ENCODE measurements at places on chromosomes 7 and 10.

DNA sequence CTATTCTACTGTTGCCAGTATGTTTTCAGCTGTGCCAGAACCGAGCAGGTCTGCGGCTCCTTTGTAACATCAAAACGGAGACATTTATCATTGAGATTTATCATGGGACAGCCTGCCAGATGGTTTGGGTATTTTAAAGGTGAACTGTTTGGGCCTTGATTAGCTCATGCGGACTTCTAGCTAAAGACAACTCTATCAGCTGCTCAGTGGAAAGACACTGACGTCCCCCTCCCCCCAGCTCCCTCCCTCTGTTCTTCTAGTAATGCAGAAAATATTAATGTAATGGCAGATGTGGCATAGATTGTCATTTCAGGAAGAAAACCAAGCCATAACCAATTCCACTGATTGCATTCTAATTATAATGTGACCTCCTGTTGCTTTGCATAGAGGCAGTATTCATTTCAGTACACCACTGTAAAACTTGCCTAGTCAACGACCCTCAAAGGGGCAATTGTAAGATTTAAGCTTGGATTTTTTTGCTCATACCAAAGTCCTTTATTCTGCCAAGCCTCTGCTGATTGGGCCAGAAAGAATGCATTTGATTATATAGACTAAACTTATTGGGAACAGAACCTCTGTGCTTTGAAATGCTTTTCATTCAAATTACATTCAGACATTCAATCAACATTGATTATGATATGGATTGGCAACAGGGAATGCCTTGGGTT, 966.8 kb downstream of the LRMDA start:
- no peak for DNase-seq

- peak; percentile 90 for DNase-seq
These were observed 10.2 kb upstream of the IL2RA start for GRCh38 chr10:6072215-6072934.

GRCh38 chr10:89001024-89001728, 10.6 kb downstream of the FAS start:
- DNase-seq = peak; percentile 80

- no peak for DNase-seq
These were observed 100.4 kb downstream of the SGMS1 start for GRCh38 chr10:50523357-50523756.

- DNase-seq = no peak
These were observed 138.1 kb downstream of the NOC3L start for GRCh38 chr10:94224656-94225055.

DNA sequence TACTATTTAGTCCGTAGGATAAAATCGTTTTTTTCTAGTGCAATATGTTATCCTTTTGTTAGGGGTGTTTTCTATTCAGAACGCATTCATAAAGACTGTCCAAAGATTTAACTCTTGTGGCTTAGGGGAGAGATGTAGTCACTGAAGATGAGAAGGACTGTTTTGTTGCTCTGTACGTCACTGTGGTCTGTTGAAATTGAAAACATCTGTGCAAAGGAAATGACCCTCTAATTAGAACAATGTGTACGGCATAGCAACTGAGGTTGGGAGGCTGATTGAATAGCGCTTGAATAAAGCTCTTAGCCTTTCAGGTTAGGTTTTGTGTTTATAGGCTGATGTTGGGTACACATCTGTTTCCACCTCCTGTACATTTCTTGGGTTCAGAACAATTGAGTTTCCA, 453.4 kb upstream of the AKR1E2 start:
- no peak for DNase-seq

- DNase-seq = no peak
These were observed 32.2 kb upstream of the COL13A1 start for GRCh38 chr10:69769395-69769992.

- DNase-seq = no peak
These were observed 37.8 kb upstream of the DIP2C start for GRCh38 chr10:727162-727790.

- no peak for DNase-seq
These were observed 58.6 kb downstream of the PNLIPRP2 start for GRCh38 chr10:116679351-116679750.

DNA sequence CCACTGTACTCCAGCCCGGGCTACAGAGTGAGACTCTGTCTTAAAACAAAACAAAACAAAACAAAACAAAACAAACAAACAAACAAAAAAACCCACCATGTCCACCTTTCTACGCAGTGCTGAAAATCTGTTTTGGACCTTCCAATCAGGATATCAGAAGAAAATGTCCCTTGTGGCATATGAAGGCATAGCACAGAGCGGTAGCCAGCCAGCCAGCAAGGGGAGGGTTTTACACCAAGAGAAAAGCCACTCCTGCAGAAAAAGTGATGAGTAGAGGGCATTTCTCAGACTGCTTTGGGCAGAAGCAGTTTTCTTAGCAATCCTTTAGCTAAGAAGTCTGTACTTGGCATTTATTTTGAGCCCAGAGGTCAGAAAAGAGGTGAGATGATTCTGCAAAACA, 612.2 kb downstream of the TYW1 start:
- no peak for DNase-seq
